ENCODE measurements at places on chromosomes 7 and 10. TPM values are rescaled to one million over a fixed set of nuclear protein-coding genes. Genes with fewer than 3 reads are reported as not detected.
A peak's percentile ranks its signal among the peaks of the same experiment; 100 is the strongest.

The PHF14 gene
- total RNA-seq = 38.0 TPM

The TAS2R3 gene
- total RNA-seq = 3.1 TPM

The WDFY4 gene
- 1.5 TPM for total RNA-seq

The LRRTM3 gene
- total RNA-seq = not detected

The TMEM213 gene
- not detected for total RNA-seq

The CNPY1 gene
- not detected for total RNA-seq

The C7orf57 gene
- total RNA-seq = 0.14 TPM

The CC2D2B gene
- 0.48 TPM for total RNA-seq

The MRLN gene
- total RNA-seq = not detected

The ZPBP gene
- not detected for total RNA-seq

- no peak for DNase-seq
- no peaks in the 10 kb centered on the region for H3K36me3 ChIP-seq
- no peaks in the 10 kb centered on the region for H3K27me3 ChIP-seq
Measured at GRCh38 chr10:125549653-125550052, 133.3 kb downstream of the TEX36 start.

DNA sequence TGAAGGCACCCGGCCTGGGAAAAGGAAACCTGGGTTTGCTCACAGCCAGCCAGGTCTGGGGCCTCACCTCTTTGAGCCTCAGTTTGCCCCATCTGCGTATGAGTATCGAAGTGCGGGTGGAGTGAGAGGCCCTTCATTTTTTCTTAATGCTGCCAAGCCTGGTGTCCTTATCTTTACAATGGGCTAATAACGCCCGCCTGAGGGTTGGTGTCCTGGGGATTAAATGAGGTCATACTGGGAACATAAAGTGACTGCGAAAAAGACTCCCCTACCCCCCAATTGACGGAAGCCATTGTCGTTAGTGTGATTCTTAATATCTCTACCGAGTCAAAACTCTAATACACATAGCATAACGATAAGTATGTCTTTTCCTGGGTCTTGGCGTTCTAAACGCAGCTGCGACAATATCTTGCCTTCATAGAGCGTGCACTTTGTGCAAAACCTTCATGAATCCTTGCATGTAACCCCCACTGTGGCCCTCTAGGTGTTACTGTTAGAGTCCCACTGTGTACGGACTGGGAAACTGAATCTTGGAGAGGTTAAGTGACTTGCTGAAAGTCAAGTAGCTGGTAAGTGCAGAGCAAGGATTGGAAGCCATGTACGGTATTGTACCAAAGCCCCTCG lies 11.4 kb upstream of the GRB10 start:
- H3K27ac ChIP-seq = no peak overlapping the region
- H3K36me3 ChIP-seq = no peaks in the 10 kb centered on the region
- DNase-seq = no peak

DNA sequence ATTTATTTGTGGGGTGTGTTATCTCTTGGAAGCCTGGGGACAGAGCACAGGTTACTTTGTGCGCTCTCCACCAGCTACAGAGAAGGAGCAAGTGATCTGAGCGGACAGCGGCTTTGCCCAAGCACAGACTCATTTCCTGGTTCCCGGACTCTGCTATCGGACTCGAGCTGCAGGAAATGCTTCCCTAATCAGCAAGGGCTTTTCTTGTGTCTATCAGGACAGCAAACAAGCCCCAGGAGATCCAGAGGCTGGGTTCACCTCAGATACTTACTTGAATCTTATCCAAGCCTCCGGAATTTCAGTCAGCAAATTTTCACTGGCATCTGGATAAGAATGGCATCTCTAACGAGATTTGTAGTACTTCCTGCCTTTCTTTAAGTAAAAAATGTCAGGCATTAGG lies 27.8 kb downstream of the MRC1 start:
- no peak for DNase-seq
- peaks cover 19% of the 10 kb centered on the region for H3K27me3 ChIP-seq
- H3K4me3 ChIP-seq = no peak overlapping the region
- no peaks in the 10 kb centered on the region for H3K36me3 ChIP-seq

GRCh38 chr10:110858297-110858934 lies 13.3 kb upstream of the PDCD4 start:
- peak overlapping the region; percentile 62 for H3K4me3 ChIP-seq
- DNase-seq = no peak
- peak overlapping the region; percentile 86 for H3K27ac ChIP-seq
- H3K27me3 ChIP-seq = no peaks in the 10 kb centered on the region
- peaks cover 67% of the 10 kb centered on the region for H3K4me1 ChIP-seq

DNA sequence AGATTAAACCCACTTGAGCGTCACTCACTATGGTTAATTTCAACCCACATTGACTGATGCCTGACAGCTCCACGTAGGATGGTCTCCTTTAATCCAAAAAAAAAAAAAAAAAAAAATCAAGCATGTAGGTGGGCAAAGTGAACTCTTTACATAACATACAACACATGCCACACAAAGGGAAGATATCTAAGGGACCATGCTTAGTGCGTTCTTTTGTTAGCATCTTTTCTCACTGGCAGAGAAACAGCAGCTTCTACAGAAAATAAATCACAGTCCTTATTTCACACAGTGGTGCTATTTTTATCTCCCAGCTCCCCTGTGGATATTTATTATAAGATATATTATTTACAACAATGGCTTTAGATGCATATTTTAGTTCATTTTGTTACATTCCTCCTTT lies 652.0 kb upstream of the CELF2 start:
- DNase-seq = no peak
- H3K27ac ChIP-seq = no peak overlapping the region
- H3K4me3 ChIP-seq = no peak overlapping the region
- no peaks in the 10 kb centered on the region for H3K27me3 ChIP-seq
- H3K4me1 ChIP-seq = no peaks in the 10 kb centered on the region

- no peaks in the 10 kb centered on the region for H3K4me1 ChIP-seq
- no peak for DNase-seq
- H3K36me3 ChIP-seq = no peaks in the 10 kb centered on the region
- no peak overlapping the region for H3K4me3 ChIP-seq
Measured at GRCh38 chr7:25752154-25752553, 399.8 kb upstream of the NFE2L3 start.

GRCh38 chr7:158520825-158521224 lies 66.8 kb downstream of the PTPRN2 start:
- no peaks in the 10 kb centered on the region for H3K4me1 ChIP-seq
- no peaks in the 10 kb centered on the region for H3K36me3 ChIP-seq
- H3K27me3 ChIP-seq = peaks cover 3% of the 10 kb centered on the region
- H3K4me3 ChIP-seq = no peak overlapping the region
- DNase-seq = no peak

DNA sequence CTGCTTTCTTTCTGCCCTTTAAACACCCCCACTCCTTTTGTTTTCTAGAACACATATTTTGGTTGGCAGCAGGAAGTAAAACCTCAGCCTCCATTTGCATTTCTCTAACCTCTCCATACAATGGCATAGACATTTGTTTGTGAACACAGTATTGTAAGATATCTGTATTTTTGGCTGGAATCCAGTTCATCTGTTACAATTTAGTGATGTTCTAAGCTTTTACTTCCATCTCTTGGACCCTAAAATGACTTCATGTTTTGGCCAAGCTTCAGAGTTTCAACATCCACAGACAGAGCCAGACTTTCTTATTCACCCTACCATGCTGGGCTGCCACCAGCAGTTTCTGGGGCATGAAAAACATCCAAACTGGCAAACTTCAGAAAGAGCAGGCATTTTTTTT lies 21.1 kb upstream of the AUTS2 start:
- H3K4me1 ChIP-seq = peaks cover 1% of the 10 kb centered on the region
- H3K27ac ChIP-seq = no peak overlapping the region
- no peaks in the 10 kb centered on the region for H3K27me3 ChIP-seq
- H3K4me3 ChIP-seq = no peak overlapping the region

- no peaks in the 10 kb centered on the region for H3K27me3 ChIP-seq
- H3K27ac ChIP-seq = no peak overlapping the region
- DNase-seq = no peak
- H3K4me1 ChIP-seq = no peaks in the 10 kb centered on the region
- H3K36me3 ChIP-seq = peaks cover 27% of the 10 kb centered on the region
Measured at GRCh38 chr10:123212640-123213039, 58.4 kb downstream of the BUB3 start.

DNA sequence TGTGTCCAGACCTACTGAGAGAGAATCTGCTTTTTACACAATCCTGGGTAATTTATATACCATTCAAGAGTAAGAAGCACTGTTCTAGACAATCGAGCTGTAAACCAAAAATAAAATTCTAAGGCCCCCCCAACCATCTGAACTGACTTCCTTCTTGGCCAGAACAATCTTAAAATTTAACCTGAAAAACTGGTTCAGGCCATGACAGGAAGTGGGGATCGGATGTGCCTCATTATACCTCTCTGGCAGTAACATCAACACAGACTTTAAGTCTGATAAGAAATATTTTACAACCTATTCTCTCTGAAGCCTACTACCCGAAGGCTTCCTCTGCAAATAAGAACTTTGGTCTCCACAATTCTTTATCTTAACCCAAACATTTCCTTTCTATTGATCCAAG lies 75.2 kb upstream of the KIF5B start:
- no peaks in the 10 kb centered on the region for H3K27me3 ChIP-seq
- no peak overlapping the region for H3K4me3 ChIP-seq
- H3K36me3 ChIP-seq = no peaks in the 10 kb centered on the region
- peak overlapping the region; percentile 53 for H3K27ac ChIP-seq
- no peak for DNase-seq

DNA sequence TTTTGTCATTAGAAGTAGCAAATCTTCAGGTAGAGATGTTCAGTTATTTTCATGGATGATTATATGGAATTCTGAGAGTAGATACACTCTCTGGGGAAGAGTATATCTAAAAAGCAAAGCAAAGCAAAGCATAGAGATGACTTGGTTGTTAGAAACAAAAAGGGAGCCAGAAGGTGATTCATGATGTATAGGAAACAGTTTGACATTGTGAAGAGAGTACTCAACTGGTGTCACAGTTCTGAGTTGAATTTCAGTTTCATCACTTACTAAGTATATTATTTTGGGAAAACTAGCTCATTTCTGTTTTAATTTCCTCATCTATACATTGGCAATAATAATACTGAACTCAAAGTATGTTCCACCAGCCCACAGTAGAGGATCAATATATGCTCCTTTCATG lies 86.8 kb downstream of the SEMA3C start:
- H3K27me3 ChIP-seq = peaks cover 2% of the 10 kb centered on the region
- no peaks in the 10 kb centered on the region for H3K36me3 ChIP-seq
- no peak overlapping the region for H3K27ac ChIP-seq
- no peak for DNase-seq
- peaks cover 3% of the 10 kb centered on the region for H3K4me1 ChIP-seq
- no peak overlapping the region for H3K4me3 ChIP-seq

DNA sequence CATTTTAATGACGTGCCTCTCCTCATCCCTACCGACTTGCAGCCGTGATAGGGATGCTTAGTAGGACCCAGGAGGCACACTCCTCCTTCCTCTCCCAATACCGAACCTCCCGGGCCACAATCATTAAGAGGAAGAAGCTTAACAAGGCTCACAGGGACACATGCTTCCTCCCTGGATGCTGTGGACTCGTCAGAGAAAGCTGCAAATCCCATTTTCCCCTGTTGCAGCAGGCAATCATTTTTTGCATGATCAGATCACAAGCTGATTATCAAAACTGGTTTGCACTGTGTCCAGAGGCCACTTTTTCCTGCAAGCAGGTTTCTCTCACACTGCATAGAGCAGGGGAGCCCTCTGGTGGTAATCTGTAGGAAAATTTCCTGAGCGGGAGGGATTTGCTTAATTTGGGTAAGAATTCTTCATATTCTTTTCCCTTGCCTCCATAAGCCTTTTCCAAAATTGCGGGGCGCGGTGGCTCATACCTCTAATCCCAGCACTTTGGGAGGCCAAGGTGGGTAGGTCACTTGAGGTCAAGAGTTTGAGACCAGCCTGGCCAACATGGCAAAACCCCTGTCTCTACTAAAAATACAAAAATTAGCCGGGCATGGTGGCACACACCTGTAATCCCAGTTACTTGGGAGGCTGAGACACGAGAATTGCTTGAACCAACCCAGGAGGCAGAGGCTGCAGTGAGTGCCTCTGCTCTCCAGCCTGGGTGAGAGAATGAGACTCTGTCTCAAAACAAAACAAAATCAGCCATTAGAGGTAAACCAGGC lies 16.1 kb upstream of the LAMB4 start:
- H3K27ac ChIP-seq = no peak overlapping the region
- peak; percentile 36 for DNase-seq
- H3K4me1 ChIP-seq = peaks cover 5% of the 10 kb centered on the region

- no peaks in the 10 kb centered on the region for H3K27me3 ChIP-seq
- H3K4me1 ChIP-seq = peaks cover 21% of the 10 kb centered on the region
- H3K36me3 ChIP-seq = peaks cover 54% of the 10 kb centered on the region
- no peak for DNase-seq
Measured at GRCh38 chr7:35645691-35646090, 49.2 kb downstream of the HERPUD2 start.

GRCh38 chr7:95669513-95669912 lies 73.2 kb upstream of the PDK4 start:
- no peaks in the 10 kb centered on the region for H3K4me1 ChIP-seq
- no peaks in the 10 kb centered on the region for H3K36me3 ChIP-seq
- H3K4me3 ChIP-seq = no peak overlapping the region
- H3K27ac ChIP-seq = no peak overlapping the region
- DNase-seq = no peak

DNA sequence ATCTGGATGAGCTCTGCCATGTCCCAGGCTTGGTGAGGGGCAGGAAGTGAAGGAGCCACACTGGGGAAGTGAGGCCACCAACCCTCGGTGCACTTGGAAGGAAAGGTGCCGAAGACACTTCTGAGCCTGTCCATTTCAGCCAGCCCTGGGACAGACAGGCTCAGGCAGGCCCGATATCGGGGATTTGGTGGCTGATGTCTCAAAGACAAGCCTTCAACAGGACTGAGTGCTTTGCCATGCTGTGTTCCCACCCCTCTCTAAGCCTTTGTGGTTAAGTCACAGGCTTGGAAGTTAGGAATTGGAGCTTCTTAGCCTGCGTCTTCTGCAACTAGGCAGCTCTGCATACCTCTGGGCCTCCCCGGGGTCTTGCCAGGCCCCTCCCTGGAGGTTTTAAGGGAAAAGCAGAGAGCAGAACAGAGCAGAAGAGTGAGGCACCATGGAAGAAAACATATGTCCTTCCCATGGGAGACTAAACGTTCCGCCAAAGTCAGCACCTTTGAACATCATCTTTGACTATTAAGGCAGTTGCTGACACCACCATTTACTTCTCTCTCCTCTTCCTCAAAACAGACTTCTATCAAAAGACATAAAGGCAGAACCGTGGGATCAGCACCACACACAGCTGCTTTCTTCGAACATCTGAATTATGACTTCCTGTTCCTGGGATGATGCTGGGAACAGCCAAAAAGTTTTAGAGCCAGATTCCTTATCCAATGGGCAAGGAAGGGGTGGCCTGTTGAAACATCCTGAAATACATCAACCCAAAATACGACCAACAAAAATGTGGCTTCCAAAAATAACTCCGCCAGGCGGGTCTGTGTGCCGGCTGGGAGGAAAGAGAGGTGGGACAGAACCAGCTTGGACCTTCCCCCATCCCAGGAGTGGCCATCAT lies 71.8 kb downstream of the AFAP1L2 start:
- peaks cover 28% of the 10 kb centered on the region for H3K4me1 ChIP-seq
- no peaks in the 10 kb centered on the region for H3K27me3 ChIP-seq
- no peak overlapping the region for H3K4me3 ChIP-seq

GRCh38 chr10:69831231-69831855 lies 29.6 kb downstream of the COL13A1 start:
- no peak overlapping the region for H3K27ac ChIP-seq
- no peaks in the 10 kb centered on the region for H3K36me3 ChIP-seq
- peaks cover 8% of the 10 kb centered on the region for H3K4me1 ChIP-seq

- H3K36me3 ChIP-seq = no peaks in the 10 kb centered on the region
- H3K4me1 ChIP-seq = peaks cover 31% of the 10 kb centered on the region
- DNase-seq = peak; percentile 67
- H3K4me3 ChIP-seq = peak overlapping the region; percentile 87
- peaks cover 88% of the 10 kb centered on the region for H3K27me3 ChIP-seq
Measured at GRCh38 chr10:21516242-21517131, 9.0 kb downstream of the SKIDA1 start.

All from activated naive CD8-positive, alpha-beta T cell treated with anti-CD3 and anti-CD28 coated beads, Interleukin-2, amount 10 ng/mL, durations not matched to agents 7 days and 5 days (primary cell).